ENCODE measurements at places on chromosomes 4 and X.

- DNase-seq: no peak
Measured at GRCh38 chr4:90837241-90837640, 710.0 kb downstream of the CCSER1 start.

DNA sequence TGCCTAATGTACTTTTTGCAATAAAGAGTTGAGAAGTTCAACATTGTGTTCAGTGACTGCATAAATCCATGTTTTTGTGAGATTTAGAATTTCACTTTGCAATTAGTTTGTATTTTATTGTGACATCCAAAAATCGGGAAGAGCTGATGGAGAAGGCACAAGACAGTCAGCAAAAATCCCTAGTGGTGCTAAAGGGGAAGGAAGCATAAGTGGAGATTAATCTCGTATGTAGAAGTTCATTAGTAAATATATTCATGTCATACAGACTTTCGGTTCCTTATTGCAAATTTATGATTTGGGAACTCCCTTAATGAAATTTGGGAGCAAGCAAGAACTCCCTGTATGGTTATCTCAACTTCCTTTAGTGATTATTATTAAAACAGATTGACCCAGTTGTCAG lies 57.8 kb upstream of the SLC39A8 start:
- DNase-seq: no peak

- no peak for DNase-seq
Measured at GRCh38 chrX:110086916-110087484, 84.1 kb downstream of the TMEM164 start.

- no peak for DNase-seq
Measured at GRCh38 chr4:75110061-75110460, 177.1 kb downstream of the PARM1 start.

DNA sequence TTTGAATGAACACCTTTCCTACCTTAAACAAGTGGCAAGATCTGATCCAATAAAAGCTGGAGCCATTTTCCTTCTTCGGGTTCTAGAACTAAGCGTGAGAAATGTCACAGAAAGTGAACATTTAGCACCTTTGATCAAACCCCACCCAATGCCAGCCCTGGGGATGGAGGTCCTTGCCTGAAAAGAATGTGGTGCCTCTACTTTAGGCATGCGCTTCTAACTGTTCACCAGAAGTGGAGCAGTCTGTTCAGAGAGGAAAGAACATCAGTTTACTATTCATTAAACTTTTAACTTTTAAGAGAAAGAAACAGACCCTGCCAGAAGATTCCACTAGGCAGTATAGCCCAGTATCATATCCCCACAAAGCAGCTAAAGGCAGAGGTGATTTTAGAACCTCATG lies 75.9 kb downstream of the INTS12 start:
- DNase-seq: no peak

- DNase-seq: no peak
Measured at GRCh38 chr4:68995292-68995691, 43.7 kb upstream of the UGT2A3 start.

DNA sequence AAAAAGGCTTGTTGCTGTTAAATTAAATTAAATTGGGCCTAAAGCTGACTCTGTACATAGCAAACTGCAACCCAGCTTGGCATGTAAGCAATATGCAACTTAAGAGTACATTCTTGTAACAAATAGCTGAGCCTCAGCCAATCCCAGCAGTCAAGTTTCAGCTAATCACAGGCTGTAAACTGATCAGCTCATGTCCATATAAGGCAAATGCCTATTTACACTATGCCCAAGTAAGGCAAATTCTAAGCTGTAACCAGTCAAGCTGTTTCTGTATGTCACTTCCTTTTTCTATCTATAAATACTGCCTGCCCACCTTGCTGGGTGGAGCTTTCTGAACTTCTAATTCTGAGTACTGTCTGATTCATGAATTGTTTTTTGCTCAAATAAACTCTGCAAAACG lies 429.1 kb upstream of the FTHL17 start:
- no peak for DNase-seq

DNA sequence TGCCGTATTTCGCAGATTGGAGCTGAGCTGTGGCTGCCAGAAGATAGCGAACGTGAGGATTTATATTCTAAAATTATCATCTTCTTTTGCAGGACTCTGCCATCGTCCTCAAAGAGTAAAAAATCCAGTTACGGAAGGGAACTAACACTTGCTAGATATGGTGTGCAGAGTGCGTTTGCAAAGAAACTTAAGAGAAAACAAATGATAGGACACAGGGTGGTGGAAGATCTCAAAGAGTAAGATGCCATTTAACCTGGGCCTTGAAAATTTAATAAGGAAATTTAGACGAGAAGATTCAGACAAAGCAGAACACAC lies 566 bp downstream of the LARP7 start:
- no peak for DNase-seq

DNA sequence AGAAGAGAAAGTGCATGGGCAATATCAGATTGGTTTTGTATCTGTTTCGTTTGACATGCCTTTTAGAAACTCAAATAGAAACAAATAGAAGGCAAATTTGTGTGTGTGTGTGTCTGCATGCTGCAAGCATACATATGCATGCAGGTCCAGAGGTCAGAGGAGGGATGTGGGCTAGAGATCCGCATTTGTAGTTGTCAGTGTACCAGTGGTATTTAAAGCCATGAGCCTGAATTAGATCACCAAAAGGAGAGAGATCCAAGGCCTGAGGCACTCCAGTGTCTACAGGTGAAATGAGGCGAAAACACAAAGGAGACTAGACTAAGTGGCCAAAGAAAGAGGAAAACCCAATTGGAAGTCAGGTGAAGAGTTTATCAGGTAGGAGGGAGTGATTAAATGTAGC lies 106.7 kb downstream of the CORIN start:
- DNase-seq: no peak

GRCh38 chr4:140250989-140251552 lies 97.1 kb upstream of the MAML3 start:
- no peak for DNase-seq

GRCh38 chr4:84379917-84380641 lies 119.0 kb downstream of the NKX6-1 start:
- DNase-seq: no peak

DNA sequence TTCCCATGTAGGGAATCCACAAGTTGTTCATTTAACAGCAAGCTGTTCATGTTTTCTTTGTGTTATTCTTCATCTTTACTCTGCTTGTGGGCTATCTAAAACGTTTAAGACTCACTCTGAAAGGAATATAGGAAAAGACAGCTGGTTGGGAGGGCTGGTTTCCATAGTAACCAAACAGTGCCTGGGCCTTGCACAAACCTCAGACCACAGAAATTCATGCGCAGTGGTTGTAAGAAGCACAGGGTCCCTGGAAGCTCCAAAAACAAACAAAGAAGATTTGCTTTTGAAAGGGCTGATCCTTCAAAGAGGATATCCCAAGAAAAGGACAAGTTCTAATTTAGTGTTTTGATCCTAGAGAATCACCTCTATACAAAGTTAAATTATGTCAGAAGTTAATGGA lies 7.8 kb downstream of the SERTM2 start:
- peak; percentile 15 for DNase-seq

DNA sequence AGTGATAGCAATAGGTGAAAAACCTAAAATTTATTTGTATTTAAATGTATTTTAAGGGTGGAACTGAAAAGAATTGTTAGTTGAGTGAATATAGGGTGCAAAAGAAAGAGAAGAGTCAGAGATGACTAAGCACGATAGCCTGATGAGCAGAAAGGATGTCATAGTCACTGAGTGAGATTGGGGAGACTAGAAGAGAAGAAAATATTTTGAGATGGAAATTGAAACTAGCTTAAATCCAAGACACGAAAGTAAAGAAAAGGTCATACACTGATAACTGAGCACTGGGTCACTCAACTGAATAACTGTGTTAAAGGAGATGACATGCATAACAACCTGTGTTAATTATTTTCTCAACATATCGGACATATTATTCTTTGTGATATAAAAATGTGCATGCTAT lies 55.5 kb downstream of the SPANXN4 start:
- no peak for DNase-seq

DNA sequence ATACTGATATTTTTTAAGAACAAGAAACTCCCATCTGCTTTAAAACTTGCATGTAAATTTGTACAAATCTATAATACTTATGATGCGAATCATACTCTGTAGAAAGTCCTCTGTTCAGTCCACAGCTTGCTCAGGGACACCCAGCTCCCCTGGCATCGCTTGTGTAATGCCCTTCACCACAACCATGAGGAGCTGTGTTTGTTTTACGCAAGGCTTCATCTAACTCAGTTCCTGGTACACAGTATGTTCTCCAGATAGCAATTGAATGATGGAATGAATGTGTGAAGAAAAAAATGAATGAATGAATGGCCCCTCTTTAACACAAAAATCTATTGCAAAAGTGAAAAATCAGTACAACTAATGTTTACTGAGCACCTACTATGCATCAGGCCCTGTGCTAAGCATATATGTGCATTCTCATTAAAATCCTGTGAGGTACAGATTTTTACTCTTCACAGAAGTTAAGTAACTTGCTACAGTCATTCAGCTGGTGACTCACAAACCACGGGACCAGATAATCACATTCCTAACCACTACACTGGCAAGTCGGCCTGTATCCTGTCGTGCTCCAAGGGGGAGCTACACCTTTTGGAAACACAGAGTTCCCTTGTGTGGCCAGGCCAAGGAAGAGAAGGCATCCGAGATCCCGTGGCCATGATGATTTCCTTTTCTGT lies 58.7 kb upstream of the KDR start:
- DNase-seq: no peak

GRCh38 chr4:76060506-76060905 lies 14.0 kb upstream of the ART3 start:
- DNase-seq: no peak

- DNase-seq: no peak
Measured at GRCh38 chr4:184030036-184030435, 124.9 kb downstream of the STOX2 start.

DNA sequence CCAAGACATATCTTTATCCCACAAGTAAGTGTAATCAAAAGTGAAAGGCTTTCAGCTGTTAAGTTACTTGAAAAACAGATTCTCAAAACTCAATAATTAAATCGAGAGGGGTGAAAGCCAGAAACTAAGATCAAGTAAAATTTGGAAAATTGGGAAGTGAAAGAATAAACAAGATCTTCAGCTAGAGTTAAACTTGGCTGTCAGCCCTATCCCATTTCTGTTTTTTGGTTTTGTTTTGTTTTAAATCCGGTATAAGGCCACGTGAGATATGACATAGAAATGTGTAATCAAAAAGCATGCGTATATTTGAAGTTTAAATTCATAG lies 856.8 kb downstream of the STIM2 start:
- DNase-seq: no peak

- no peak for DNase-seq
Measured at GRCh38 chr4:144259285-144259684, 118.8 kb upstream of the GYPA start.

DNA sequence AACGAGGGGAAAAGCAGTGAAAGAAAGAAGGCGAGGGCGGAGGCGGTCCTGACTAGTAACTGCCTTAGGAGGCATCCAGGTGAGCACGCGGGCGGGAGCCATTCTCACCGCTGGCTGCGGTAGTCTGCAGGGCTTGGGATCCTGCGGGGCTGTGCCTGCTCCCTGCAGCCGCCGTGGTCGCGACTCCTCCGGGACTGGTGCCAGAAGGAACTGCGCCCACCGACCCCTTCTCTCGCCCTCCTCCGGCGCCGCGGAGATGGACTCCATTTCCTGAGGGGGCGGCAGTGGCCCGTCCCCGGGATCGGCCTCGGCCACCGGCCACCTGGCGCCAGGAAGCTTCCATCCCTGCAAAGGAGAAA lies 543 bp downstream of the NFXL1 start:
- DNase-seq: peak; percentile 20

- no peak for DNase-seq
Measured at GRCh38 chr4:32429151-32429550, 1709.0 kb downstream of the PCDH7 start.

DNA sequence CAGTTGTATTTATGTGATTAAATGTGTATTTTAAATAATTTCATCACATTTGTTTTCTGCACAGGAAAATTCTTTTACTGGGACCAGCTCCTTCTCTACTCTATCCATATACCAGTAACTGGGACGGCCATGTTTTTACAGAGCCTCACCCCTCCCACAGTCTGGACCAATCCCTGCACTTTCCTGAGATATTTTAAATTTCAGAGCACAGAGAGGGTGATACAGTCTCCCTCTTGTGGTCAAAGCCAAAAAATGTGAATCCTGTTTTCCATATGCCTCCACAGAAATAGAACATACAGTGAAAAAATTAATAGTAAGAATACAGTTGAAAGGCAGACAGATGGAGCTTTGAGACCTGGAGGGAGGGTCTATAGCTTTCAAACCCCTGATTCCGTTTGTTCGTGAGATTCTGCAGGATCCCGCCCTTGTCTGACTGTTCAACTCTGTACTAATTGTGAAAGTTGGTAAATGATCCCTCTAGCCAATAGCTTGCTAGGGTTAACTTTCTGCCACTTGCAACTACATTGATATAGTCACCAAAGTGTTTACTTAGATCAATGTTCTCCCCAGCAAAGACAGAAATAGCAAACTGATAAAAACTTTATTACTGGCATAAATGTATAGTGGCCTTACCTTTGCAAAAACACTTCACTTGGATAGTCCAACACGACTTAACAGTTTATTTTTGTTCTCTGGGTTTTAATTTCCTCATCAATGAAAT lies 172.2 kb downstream of the PPARGC1A start:
- DNase-seq: no peak

Data from left renal cortex interstitium (tissue), 4 donors.